ENCODE measurements at places on chromosomes 2 and 18.
A peak's percentile ranks its signal among the peaks of the same experiment; 100 is the strongest.

DNA sequence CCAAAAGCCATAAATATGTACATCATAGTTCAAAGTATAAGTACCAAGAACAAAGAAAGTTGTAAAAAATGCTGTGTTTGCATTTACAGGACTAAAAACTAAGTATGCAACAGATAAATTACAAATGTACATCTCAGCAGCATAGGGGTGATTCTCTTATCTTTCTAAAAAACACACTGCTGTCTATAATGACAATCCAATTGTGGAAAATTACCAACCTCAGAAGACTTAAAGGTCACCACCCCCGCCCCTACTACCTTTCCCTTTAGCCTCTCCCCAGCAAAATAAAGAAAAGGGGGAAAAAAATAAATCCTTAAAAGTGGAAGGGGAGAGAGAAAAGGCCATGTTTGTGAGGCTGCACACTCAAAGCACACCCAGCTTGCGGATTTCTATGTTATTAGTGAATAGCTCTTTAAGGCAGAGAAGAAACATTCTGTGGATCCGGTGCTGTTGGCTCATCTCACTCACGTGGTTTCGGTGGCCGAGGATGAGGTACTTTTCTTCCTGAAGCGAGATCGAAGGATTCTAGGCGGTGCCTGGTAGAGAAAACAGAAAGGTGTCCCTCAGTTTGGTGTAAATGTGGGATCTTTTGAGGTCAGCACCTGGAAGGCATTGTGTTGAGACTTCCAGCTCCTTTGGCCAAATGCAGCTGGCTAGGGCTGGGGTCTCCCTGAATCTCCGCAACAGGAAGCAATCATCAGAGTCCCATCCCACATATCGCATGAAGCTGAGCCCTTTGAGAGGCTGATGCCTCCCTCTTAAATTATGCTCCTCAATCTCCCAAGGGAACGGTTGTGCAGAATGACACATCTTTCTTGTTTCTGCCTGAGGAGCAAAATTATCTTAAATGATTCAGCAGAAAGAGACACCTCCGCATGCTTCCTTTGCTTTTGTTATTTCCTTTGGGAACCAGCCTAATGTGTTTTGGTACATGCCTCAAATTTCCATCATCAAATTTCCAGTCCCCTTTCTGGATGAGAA, 17.6 kb downstream of the MRPL35 start:
- no peak for DNase-seq

DNA sequence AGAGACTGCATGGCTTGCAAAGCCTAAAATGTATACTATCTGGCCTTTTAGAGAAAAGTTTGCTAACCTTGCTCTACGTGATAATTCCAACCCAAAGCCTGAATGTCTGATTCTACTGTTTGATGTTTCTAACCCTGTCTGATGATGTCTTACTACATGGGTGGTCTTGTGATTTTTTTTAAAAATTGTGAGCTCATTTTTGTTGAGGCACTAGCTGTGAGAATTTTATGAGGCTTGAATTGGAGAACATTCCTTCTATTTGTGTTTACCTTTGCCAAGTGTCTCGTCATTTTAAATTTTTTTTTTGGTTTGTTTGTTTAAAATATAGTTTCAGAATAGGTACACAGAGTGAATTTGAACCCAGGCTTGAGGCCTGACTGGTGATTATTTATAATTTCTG, 15.2 kb upstream of the LTBP1 start:
- no peak for DNase-seq

DNA sequence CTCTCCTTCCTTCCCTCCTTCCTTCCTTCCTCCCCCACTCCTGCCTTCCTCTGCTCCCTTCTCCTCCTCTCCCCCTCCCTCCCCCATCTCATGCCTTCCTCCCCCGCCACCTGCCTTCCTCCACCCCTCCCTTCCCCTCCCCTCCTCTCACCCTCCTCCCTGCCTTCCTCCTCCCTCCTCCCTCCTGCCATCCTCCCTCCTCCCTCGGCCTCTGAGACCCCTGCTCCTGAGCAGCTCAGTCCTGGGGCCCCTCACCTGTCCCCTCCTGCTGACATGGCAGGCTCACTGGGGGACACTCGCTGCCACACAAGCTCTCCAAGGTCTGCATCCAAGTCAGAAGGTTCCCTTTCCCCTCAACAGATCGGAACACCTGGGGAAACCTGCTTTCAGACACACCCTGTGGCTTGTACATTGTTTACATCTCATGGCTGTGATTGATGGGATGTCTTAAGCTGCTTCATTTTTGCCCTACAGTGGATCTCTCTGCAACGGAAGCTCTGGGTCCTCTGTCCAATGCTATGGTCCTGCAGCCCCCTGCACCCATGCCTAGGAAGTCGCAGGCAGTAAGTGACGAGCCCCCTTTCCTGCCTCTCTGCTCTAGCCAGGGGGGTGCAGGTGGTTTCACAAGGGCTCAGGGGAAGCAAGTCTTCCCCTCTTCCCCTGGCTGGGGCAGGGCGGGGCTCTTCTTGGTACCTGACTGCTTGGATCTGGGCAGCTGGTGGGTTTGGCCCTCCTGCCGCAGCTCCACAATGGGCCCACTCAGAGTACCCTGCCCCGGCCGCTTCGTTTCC, 22.9 kb downstream of the ITGB1BP1 start:
- DNase-seq = peak; percentile 62

DNA sequence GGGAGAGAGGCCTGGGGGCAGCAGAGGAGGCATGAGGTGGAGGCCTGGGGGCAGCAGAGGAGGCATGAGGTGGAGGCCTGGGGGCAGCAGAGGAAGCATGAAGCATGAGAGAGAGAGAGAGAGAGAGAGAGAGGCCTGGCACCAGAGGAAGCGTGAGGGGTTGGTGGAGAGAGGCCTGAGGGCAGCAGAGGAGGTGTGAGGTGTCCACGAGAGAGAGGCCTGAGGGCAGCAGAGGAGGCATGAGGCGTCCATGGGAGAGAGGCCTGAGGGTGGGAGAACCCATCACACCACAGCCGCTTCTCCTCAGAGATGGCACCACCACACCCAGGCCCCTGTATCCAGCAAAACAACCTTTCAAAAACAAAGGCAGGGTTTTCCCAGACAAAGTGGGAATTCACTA, 55.7 kb upstream of the KCNG2 start:
- DNase-seq = no peak

- DNase-seq = no peak
These were observed 177.8 kb downstream of the ST6GAL2 start for GRCh38 chr2:106708209-106708608.

- DNase-seq = no peak
These were observed 189.8 kb upstream of the NABP1 start for GRCh38 chr2:191488135-191488534.
